ENCODE measurements at places on chromosomes 16 and 17.

- DNase-seq: no peak
Observed at GRCh38 chr17:7873051-7873450, 15.2 kb downstream of the CYB5D1 start.

DNA sequence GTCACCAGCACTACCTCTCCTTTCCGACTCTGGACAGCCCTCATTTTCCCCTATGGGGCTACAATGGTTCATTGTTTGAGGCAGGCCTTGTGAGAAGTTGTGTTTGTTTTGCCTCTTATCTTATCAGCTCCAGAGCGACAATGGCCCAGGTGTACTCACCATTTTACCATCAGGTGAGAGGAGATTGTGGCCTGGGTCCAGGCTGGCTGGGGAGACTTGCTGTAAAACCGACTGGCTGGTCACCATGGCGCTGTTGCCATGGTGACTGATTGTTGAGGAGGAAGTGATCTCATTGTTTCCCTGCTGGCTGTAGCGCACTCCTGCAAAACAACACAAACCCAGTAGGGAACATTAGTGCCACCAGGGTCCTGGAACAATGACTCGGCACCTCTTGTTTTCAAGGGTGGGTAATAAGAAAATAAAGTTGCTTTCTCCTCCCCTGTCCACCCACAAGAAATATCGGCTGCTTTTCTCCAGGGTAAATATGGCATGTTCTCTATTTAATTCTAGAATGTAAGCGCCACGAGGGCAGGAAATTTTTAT lies 34.4 kb downstream of the HNF1B start:
- DNase-seq: no peak

GRCh38 chr16:54118846-54119245 lies 167.7 kb downstream of the IRX3 start:
- DNase-seq: no peak

DNA sequence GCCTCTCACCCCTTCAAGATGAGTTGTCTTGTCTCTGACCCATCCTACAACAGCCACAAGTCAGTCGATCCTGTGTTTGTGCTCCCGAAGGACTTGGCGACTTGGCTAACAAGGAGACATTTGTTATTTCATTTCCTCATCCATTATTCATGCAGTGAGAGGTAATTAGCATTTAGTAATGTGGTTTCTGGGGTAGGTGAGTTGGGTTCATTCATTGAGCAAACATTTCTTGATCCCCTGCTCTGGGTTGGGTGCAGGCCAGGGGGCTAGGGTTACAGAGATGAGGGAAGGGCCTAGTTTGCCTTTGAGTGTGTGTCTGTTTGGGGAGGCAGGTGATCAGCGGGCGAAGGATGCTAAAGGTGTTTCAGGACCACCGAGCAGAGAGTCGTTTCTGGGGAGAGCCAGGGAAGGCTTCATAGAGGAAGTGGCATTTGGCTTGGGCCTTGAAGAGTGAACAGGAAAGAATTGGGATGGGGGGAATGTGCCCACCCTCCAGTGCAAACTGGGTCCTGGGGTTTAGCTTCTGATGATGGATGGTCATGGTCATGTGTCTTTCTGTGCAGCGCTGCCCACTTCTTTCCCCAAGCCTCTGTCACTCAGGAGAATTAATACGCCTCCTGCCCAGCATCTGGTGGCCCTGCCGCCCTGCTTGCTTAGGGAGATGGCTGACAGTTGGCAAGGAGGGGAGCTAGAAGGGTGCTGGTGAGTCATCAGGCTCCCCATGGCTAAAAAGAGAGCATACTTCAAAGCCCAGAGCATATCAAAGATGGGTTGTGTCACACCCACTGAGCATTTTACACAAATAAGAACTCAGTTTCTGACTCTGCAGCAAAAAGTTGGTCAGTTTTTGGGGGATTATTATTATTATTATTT lies 38.5 kb downstream of the MSI2 start:
- DNase-seq: no peak

- DNase-seq: no peak
Observed at GRCh38 chr17:79609049-79609589, 1.7 kb downstream of the RBFOX3 start.
